Lung (tissue), 17 donors: ENCODE measurements at places on chromosomes 1 and 21.

GRCh38 chr1:110057963-110058518 is 12.4 kb downstream of the ALX3 start:
- no peak for DNase-seq

DNA sequence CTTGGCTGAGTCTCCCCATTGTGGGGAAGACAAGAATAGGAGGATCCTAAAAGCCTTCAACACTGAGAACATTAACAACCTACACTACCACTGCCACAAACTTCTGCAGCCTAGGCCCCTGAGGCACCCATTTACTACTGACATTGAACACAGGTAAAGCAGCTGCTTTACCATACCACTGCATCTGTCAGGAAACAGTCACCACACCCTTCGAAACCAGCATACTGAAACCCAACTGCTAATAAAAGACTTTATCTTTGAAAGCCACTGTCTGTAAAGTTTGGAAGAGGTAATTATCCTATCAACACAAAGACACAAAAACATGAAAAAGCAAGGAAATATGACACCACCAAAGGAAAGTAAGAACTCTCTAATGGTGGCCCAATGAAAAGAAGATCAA is 7.4 kb downstream of the IFNAR1 start:
- no peak for DNase-seq

DNA sequence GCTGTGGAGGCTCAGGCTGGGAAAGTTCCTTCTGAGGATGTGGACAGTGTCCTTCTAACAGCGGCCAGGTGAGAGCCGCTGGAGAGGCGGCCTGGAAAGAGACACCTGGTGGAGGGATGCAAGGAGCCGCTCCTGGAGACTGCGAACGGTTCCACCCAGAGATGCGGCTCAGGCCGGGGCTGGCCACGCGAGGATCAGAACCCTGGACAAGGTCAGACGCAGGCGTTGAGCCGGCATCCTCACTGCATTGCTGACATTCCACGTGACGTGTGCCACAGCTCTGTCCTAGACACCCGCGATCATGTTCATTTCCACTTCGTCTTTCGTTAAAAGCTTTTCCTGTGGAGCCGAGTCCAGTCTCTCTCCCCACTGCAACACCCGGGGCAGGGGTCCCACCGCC is 28.8 kb downstream of the CFAP74 start:
- no peak for DNase-seq

- DNase-seq, result no peak
Measured at GRCh38 chr21:39430016-39430415, 15.6 kb downstream of the LCA5L start.

- peak; percentile 95 for DNase-seq
Measured at GRCh38 chr21:45971616-45972352, 9.8 kb upstream of the COL6A1 start.
